ENCODE measurements at places on chromosomes 11 and 22.

- DNase-seq = no peak
Measured at GRCh38 chr11:66858939-66859685, 2.2 kb downstream of the LRFN4 start.

- no peak for DNase-seq
Measured at GRCh38 chr11:69540118-69541000, 58.9 kb downstream of the LINC01488 start.

- DNase-seq = no peak
Measured at GRCh38 chr22:46047841-46048595, 71.1 kb upstream of the WNT7B start.

DNA sequence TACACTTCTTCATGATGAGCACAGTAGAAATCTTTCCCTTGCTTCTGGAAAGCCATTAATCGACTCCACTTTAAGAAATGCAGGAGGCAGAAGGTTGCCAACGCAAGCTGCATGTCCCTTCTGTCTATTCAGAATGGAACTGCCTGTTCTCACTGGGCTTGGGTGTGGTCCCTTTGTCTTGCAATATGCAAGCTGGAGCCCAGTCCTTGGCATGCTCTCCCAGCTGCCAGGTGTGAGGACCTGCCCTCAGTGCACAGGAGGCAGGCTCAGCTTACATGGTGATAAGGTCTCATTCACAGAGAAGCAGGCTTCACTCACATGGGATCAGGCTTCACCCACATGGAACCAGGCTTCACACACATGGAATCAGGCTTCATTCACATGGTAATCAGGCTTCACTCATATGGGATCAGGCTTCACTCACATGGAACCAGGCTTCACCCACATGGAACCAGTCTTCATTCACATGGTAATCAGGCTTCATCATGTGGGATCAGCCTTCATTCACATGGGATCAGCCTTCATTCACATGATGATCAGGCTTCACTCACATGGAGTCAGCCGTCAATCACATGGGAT, 59.2 kb upstream of the USP47 start:
- no peak for DNase-seq

DNA sequence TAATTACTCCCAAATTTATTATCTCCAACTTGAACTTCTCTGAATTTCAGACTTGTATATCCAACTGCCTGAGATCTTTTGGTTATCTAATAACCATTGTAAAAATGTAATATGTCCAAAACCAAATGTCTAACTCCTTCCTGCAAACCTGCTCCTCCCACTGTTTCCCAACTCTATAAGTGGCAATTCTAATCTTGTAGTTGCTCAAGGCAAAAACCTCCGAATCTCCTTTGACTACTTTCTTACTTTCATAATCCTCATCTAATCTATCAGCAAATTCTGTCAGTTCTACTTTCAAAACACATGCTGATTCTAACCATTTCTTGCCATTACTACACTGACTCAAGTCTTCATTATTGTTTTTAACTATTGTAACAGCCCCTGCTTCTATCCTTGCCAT, 55.7 kb downstream of the FAM168A start:
- no peak for DNase-seq
